Glutamatergic neuron (in vitro differentiated cells): ENCODE measurements at places on chromosomes 1 and 21. TPM values are rescaled to one million over a fixed set of nuclear protein-coding genes. Genes with fewer than 3 reads are reported as not detected.

GRCh38 chr1:31166462-31166861, 73.2 kb downstream of the NKAIN1 start:
- DNase-seq = no peak

S100A9 gene
- total RNA-seq = not detected

AJAP1 gene
- 3.5 TPM for total RNA-seq

CDK18 gene
- total RNA-seq = 1.7 TPM

ANGPTL7 gene
- total RNA-seq = not detected

SLC44A3 gene
- total RNA-seq = 129 TPM

DNA sequence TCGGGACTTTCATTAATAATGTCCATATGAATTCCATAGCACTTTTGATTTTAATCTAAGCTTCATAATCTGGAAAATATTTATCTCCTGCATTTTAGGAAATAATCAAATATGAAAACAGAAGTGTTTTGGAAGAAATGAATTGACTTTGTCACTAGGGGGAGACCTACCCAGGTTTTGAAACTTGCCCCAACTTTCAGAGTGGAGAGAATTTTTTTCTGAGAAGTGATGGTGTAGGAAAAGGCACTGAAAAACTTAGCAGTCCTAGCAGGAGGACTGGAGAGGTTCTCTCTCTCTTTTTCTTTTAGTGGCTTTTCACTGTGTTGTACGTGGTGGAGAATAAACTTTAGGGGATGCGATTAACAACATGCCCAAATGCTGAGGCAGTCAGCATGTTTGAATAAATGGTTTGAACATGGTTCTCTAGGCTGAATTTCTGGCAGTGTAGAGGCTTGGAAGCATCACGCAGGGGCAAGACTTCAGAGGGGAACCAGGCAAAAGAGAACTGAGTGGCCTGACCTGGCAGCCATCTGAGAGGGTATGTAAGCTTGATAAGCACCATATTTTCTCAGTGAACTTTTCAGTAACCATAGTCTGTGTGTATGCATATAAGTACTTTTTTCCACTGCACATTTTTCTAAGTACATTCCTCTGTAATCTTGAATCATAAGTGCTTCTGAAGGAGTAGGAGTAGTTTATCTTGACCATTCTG, 68.3 kb upstream of the NEK7 start:
- no peak for DNase-seq

IL20 gene
- total RNA-seq = not detected

DNA sequence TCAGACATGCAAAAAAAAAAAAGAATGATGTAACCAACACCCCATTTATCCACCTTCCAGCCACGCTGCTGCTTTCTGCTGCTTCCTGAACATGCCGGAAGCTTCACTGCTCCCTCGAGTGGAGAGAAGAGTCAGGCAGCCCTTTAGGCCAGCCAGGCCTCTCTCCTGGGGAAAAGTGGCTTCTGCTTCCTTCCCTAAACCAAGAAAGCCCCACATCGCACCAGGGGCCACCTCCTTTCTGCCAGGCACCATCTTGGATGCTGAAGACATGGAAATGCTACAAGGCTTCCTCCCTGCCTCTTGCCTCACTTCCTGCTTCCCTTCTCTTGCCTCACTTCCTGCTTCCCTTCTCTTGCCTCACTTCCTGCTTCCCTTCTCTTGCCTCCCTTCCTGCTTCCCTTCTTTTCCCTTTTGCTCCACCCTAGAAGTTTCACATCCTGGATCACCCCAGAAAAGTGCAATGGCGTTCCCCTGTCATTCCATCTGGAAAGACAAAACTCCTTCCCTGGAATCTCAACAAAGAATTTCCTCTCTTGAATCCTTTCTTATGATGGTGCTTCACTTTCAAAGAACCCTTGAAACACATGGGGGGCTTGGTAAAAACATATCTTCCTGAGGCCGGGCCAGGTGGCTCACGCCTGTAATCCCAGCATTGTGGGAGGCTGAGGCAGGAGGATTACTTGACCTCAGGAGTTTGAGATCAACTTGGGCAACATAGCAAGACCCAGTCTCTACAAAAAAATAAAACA, 18.7 kb downstream of the TNFRSF8 start:
- no peak for DNase-seq

- no peak for DNase-seq
These were observed 247.2 kb downstream of the FMN2 start for GRCh38 chr1:240338837-240339236.

GRCh38 chr1:111538343-111539025, 35.1 kb upstream of the ADORA3 start:
- no peak for DNase-seq

DNA sequence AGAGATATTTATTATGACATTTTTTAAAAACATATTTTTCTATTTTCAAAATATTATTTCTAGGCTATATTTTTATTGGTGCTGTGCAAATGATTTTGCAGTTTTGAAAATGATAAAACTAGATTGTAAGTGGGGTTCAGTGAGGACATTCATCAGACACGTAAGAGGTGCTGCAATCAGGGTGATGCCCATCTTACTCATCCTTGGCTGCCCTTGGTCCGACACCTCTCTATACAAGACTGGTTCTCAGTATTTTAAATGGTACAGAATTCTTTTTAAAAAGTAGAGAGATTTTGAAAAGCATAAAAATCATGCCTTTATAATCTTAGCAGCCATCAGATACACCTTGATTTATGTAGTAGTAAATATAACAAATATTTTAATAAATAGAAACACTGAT, 24.0 kb downstream of the HENMT1 start:
- no peak for DNase-seq

ANKRD65 gene
- 38.4 TPM for total RNA-seq

DNA sequence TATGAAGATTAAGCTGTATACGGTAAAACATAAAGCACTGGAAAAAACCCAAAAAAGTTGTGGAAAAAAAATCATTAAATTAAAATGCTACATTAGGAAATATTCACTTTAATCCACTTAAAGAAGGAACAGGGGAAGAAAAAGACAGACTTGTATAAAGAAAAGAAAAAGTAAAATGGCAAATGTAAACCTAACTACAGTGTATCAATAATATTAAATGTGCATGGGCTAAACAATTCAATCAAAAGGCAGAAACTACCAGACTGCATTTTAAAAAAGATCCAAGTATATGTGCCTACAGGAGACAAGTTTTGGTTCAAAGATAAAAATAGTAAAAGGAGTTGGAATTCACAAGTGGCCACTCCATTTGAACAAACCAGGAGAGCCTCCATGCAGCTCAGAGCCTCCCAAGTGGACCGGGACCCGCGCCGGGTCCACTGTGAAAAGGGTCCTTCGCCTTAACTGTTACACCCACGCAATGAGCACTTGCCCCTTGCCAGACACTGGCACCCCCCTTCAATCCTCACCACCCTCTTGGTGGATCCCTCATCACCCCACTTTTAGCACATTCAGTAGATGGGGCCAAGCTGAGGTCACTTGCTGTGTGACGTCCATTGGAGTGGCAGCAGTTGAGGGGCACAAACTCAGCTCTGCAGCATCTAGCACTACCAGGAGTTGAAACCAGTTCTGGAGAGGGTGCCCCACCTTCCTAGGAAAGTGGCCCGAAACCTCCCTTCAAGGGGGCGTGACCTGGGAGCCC, 898 bp downstream of the C1orf174 start:
- no peak for DNase-seq

DNA sequence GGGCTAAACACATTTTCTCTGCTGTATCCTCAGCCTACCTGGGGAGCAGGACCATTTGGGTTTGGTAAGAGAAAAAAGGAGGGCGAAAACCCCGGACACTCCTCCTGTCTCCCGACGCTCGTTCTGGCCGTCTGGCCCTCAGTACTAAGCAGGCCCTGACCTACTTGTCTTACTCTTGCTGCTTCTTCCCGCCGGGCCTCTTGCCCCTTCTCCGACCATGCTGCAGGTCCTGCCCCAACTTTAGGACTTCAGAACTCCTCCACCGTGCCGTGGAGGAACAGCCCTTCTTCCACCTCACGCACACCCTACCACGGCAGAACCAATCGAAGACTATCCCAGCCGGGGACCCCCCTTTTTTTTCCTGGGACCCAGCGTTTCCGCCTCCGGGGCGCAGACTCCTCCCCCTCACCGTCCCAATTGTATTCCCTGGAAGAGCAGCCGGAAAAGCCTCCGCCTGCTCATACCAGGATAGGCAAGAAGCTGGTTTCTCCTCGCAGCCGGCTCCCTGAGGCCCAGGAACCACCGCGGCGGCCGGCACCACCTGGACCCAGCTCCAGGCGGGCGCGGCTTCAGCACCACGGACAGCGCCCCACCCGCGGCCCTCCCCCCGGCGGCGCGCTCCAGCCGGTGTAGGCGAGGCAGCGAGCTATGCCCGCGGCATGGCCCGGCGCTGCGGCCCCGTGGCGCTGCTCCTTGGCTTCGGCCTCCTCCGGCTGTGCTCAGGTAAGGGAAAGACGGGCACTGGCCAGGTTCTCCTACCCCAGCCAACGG, at the start of gene CHRNB2:
CHRNB2 (plus strand) TSS at position 393 of the 771 bp plus-strand sequence; CDS start at position 660, 267 bp downstream.
- DNase-seq = peak; percentile 81

DNA sequence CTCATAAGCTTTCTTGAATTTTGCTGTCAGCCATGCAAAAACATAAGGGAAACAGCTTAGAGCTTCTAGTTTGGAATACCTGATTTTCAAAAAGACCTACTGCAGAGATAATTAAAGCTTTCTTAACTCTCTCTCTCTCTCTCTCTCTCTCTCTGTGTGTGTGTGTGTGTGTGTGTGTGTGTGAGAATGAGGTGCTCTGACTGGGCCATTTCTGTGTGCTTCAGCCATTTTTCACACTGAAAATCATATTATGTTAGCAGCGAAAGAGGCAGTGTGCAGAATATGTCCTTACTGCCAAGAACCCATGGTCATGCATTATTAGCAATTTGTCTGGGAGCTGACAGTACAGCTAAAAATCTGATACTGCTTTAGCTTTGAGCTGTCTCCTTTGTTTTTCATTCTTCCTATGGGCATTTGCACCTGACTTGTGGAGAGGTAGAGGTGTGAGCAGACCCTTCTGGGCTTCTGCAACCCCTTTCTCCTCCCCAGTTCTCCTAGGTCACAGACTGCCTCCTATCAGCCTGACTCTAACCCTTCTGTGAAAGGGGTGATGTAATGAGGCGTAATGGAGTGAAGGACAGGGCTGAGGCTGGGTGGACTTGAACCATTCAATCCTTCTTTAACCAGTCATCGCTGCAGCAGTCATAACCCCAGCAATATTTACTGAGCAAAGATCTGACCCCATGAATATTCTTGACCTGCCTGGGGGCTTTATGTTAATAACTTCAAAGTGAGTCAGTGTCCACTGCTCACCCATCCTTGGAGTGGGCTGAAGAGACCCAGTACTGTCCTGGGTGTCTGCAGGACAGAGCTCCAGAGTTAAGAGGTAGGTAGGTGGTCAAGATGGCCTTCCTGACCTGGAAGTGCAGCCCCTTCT, 61.2 kb downstream of the SYT6 start:
- no peak for DNase-seq
